Naive thymus-derived CD4-positive, alpha-beta T cell (primary cell): ENCODE measurements at places on chromosomes 1 and 21. TPM values are rescaled to one million over a fixed set of nuclear protein-coding genes. Genes with fewer than 3 reads are reported as not detected.

- no peak for DNase-seq
Observed at GRCh38 chr1:94866164-94866807, 46.1 kb downstream of the SLC44A3 start.

LHX8 gene
- total RNA-seq = not detected

GRCh38 chr1:94017155-94017829 is 103.7 kb downstream of the ABCA4 start:
- no peak for DNase-seq

DNA sequence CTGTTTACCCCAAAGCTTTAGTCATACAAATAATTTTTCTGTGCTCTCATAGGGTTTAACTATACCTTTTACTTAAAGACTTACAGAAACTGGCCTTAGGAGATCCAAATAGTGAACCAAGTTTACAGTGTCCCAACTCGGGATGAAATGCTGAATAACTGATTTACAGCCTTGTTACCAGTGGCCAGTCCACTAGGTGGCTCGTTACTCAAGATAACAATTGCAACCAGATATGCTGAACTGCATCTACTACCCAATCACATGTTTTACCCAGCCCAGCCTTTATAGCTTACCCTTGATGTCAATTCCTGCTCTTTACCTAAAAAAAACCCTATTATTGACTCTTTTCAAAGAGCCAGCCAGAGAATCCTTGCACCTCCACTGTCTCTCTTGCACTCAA is 1148.8 kb upstream of the ADGRL4 start:
- no peak for DNase-seq

- DNase-seq = no peak
Observed at GRCh38 chr1:156664046-156664766, 13.0 kb downstream of the NES start.

CHIT1 gene
- 2.2 TPM for total RNA-seq

- no peak for DNase-seq
Observed at GRCh38 chr21:33300701-33301631, 23.8 kb upstream of the IFNAR1 start.
